ENCODE measurements at places on chromosomes 1 and 21.
A peak's percentile ranks its signal among the peaks of the same experiment; 100 is the strongest.

- DNase-seq: peak; percentile 36
Measured at GRCh38 chr1:245888809-245889208, 618.3 kb downstream of the SMYD3 start.

DNA sequence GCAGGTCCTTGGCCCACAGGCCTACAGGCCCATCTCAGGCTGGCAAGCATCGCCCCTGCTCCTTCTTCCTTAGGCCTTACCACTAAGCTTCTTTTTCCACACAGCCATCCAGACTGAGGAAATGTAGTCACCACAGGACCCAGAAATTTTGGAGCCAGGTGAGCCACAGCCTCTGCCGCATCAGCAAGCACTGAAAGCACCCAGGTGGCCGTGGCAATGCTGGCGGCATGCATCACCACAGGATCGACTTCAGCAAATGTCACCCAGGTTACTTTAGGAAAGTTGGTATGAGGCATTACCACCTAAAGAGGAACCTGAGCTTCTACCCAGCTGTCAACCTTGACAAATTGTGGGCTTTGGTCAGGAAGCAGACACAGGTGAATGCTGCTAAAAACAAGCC, 11.6 kb downstream of the PIGM start:
- DNase-seq: no peak

DNA sequence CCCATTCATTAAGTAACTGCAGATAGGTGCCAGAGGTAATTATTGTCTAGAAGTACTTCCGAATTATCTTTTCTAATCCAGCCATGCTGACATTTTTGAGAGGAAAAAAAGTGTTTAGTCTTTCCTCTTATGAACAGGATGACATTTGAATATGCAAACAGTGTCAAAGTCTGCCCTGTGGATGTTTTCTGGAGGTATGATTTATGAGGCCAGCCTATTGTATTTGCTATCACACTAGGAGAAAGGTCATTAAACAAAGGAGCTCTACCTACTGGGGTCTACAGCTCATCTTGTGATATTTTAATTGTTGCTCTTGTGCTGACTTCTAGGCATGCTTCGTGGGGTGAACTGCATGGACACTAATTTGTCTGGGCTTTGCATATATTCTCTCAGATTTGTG, 559.7 kb upstream of the CAMK1G start:
- DNase-seq: no peak

GRCh38 chr1:201013991-201014815, 9.3 kb downstream of the KIF21B start:
- no peak for DNase-seq

- no peak for DNase-seq
Measured at GRCh38 chr1:232766904-232767303, 38.3 kb upstream of the MAP10 start.

GRCh38 chr1:197418693-197419092, 150.6 kb downstream of the CRB1 start:
- DNase-seq: no peak

GRCh38 chr1:155979597-155980343, 1.4 kb upstream of the ARHGEF2 start:
- no peak for DNase-seq

GRCh38 chr1:44024903-44025525, 6.2 kb downstream of the SLC6A9 start:
- no peak for DNase-seq

DNA sequence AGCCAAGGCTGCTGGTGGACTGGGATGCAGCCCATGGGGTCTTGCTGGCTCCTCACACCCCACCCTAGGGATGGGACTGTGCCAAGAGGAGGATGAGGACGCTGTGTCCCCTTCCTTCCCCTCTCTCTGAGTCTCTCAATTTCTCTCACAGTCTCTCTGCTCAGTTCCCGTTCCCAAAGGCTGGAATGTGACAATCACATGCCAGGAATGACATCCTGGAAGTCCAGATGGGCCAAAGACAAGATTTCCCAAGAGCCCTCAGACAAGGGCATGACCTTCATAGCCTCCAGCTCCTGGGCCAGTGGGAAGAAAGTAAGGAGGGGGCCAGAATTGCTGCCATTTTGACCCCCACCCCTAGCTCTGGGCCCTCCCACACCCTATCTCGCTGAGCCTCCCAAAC, 7.6 kb upstream of the CDCP2 start:
- DNase-seq: no peak

DNA sequence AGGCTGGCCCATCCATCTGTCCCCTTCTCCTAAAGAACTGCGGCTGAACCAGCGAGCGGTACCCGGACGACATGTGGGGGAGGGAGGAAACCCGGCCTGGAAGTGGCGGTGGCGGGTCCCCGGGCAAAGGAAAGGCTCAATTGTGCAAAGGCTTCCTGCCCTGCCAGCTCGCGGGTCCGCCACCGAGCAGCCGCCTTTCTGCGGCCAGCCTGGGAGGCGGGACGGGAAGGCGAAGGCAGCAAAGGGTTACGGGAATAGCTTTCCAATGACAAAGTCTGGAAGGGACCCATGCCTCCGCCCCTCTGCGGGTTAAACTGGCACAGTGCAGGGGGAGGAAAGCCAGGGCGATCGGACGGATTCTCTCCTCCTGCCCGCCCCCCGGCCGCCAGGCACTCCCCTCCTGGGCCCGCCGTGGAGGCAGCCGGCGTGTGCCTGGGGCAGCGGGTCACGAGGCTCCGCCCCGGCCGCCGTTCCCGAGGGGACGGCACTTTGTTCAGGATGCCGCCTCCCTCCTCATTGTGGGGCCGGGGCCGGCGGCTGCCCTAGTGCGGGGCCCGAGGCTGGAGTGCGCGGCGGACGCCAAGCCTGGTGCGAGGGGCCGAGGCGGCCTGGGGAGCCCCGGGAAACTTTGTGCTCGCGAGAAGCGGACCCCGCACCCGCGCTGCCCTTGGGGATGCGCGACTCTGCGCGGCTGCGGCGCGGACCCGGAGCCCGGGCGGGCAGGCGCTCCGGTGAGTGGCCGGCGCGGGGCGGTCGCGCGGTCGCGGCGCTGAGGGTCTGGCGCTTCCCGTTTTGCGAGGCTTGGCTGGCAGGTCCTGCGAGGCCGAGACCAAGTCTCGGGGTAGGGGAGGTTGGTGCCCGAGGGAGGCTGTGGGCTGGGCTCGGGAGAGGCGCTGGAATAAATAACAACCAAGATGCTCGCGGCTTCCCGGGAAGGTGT, at the start of gene NAV1:
Gene NAV1 (plus strand): TSS at position 516 of the 940 bp plus-strand sequence. CDS start 83,758 bp downstream, outside the sequence.
- DNase-seq: no peak

- DNase-seq: no peak
Measured at GRCh38 chr1:230077011-230077410, 10.0 kb downstream of the GALNT2 start.

- DNase-seq: peak; percentile 72
Measured at GRCh38 chr21:46425571-46425970, 33.1 kb upstream of the DIP2A start.

- no peak for DNase-seq
Measured at GRCh38 chr1:170194451-170194850, 48.7 kb downstream of the NTMT2 start.

GRCh38 chr1:207818971-207819451, 67.2 kb downstream of the CD46 start:
- no peak for DNase-seq

- no peak for DNase-seq
Measured at GRCh38 chr1:113226148-113226547, 153.2 kb downstream of the LRIG2 start.

DNA sequence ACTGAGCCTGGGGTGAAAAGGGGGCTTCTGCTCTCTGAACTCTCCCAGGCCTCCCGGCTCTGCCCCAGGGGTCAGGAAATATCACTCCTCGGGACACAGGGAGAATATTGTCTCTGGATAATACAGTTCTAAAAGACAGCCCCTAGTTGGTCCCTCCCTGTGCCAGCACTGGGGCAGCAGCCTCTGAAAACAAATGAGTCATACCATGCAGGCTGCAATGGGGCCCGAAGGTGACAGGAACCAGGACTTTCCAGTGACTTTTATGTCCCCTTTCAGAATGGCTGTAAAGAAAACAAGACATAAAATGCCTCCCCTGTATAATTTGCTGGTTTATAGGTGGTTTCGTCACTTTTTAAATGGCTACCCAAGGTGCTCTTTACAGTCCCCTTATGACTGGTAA, 360.0 kb downstream of the NPHP4 start:
- DNase-seq: no peak

- DNase-seq: no peak
Measured at GRCh38 chr1:224620105-224620504, 4.0 kb downstream of the CNIH3 start.

DNA sequence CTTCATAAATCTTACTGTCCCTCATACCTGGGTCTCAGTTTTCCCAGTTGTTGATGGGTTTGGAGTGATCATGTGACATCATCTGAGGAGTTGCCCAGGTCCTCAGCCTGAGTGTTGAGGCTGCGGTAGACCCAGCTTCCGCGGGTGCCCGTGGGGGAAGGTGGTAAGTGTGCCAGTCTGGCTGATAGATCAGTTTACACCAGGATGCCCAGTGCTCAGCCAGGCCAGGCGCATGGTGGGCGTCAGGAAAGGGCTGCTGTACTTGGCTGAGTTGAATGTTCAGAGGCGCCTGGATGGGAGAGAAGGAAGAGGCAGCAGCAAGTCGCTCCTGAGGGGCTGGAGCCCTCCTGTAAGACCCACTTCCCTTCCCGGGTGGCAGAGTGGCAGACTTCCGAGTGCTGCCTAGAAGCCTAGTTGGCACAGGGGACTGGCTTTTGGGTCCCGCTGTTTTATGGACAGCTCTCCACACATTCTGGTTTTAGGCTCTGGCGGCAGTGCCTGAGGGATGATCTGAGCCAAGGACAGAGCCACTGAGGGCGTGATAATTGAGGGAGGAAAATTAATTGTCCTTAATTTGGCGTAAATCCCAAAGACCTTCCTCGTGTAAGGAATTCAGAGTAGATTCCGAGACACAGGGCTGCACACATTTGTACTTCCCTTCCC, 35.8 kb downstream of the PTPRF start:
- no peak for DNase-seq

DNA sequence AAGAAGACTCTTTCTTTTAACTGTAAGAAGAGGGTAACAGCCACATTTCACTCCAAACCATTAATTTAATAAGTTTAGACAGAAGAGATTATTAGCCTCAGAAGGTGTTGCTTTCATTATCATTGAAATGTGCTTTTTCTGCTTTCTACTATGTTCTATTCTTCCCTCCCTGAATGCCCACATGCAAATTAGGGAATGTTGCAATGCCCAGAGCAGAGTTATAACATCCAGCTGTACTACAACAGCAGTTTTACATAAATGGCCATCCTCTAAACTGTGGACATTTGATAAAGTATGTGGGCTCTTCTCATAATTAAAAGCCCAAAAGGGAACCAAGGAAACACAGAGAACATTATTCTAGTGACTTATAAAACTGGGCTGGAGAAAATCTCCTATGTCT, 82.2 kb upstream of the SOD1 start:
- no peak for DNase-seq

DNA sequence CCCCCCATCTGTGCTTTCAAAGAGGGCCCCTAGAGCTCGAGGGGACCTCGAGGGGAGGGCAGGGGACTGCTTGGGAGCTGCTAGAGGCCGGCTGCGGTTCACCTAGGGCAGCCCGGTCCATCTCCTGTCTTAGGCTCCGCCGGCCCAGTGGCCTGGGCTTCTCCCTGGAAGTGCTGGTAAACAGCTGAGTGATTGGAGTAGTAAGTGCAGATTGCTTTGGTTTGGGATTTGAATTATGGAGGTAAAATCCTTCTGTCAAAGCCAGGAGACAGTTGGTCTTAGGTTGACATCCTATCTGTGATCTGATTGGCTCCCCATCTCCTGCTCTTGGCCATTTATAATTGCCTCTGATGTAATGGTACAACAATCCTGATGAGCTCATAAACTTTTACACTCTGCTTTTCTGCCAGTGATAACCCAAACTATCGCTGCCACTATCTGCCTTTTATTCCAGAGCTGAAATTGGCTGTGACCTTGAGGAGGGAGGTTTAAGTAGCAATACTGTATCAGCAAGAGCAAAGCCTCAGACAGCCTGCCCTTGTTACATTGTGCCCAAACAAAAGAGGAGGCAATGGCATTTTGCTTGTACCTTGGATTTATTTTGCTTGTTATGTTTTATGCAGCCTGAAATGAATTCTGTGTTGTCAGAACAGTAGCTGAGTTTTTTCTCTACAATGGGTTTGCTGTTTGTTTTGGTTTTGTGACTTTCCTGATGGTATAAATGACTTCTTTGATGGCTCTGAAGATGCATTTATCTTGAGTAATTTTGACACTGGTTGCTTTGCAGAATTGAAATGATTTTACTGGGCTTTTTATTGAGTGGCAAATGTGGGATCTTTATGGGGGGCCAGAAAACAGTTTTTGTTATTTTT, 2.4 kb downstream of the ARID1A start:
- DNase-seq: peak; percentile 82

GRCh38 chr1:218421531-218421930, 76.4 kb downstream of the TGFB2 start:
- DNase-seq: no peak

- no peak for DNase-seq
Measured at GRCh38 chr1:231272173-231272572, 31.2 kb downstream of the GNPAT start.

DNA sequence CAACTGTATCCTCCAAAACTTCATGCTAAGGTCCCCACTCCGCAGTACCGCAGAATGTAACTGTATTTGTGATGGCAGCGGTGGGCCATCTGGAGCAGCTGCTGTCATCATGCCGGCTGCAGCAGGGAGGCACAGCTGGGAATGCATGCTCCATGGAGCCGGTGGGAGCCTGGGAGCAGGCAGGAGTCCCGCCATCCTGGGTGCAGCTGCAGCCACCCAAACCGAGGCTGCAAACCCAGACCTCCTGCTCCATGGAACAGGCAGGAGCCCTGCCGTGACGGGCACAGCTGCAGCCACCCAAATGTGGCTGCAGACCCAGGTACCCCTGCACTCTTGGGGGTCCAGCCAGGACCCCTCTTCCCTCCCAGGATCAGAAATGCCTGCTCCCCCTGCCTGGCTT, 80.3 kb downstream of the SCMH1 start:
- DNase-seq: no peak

- peak; percentile 57 for DNase-seq
Measured at GRCh38 chr1:101238031-101238628, 1.3 kb downstream of the S1PR1 start.

DNA sequence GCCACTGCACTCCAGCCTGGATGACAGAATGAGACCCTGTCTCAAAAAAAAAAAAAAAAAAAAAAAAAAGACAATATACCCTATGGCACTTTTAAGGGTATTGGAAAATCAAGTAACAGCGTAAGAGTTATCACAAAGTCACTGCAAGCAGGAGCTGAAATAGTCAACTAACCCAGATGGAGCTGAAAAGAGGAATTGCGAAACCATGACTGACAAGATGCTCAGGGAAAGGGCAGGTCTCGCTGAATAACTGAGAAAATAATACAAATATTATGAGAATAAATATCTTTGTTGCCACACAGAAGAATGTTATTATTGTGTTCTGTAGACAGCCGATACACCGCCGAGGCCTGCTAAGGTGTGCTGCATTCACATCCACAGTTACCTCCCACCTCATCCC, 17.8 kb downstream of the HLCS start:
- no peak for DNase-seq

DNA sequence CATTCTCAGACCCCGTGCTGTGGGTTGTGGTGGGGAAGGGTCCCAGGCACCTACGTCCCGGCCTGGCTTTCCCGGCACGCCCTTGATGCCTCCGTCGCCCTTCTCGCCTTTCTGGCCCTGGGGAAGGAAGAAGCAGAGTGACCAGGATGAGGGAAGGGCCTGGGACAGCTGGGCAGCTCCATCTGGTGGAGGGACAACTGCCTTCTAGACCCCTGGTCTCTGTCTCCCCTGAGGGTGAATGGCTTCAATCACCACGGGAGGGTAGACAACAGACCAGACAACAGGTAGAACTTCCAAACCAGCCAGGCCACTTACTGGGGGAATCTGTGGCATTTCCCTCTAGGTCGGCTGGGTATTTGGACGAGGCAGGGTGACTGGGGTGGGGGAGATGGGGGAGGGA, 11.9 kb downstream of the COL16A1 start:
- DNase-seq: no peak

- no peak for DNase-seq
Measured at GRCh38 chr21:29155118-29155932, 24.9 kb downstream of the MAP3K7CL start.

Data from CD4-positive, alpha-beta T cell treated with Interleukin-12 subunit alpha and Interleukin-12 subunit beta, for 1 hour (primary cell).